Stimulated activated CD8-positive, alpha-beta memory T cell treated with anti-CD3 and anti-CD28 coated beads, Interleukin-4, amount 100 ng/mL, for 48 hours (primary cell): ENCODE measurements at places on chromosomes 12 and 14.

DNA sequence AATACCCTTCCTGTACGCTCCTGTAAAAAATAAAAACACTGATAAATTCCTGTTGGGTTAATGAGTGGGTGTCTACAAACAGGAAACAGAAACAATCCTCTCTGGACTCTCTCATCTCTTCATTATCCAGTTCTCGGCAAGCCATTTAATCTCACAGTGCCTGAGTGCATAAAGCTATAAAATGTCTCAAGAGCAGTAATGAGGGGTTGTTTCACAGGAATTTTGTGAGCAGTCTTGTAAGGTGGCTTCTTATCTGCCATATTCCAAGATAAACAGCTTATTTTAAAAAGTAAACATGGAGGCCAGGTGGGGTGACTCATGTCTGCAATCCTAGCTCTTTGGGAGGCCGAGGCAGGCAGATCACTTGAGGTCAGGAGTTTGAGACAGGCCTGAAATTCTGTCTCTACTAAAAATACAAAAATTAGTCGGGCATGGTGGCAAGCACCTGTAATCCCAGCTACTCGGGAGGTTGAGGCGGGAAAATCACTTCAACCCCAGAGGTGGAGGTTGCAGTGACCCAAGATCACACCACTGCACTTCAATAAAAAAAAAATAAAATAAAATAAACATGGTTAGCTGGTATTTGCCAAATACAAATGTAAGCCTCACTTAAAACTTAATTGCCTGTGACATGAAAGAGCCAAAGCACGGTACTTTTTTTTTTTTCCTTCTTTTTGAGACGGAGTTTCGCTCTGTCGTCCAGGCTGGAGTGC lies 54.0 kb downstream of the CLIP1 start:
- DNase-seq: no peak

- no peak for DNase-seq
These were observed 597.3 kb downstream of the NRXN3 start for GRCh38 chr14:78767436-78767835.

- no peak for DNase-seq
These were observed 159.9 kb upstream of the PARP11 start for GRCh38 chr12:4032924-4033615.

DNA sequence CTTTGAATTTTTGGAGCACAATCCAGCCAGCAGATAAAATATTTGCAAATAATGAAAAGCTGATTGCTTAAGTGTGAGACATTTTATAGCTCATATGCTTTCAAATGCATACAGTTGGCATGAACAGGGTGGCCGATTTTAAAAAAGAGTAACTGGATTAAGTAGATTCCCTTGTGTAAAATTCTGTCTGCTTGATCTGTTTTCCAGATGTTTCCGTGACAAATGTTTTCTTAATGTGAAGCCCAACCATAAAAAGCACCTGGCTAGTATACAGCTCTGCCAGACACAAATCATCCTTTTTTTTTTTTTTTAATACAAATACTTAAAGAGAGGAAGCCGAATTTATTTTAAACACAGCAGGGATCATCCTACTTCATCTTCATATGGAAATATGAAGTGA lies 440.7 kb downstream of the CCER1 start:
- DNase-seq: no peak

DNA sequence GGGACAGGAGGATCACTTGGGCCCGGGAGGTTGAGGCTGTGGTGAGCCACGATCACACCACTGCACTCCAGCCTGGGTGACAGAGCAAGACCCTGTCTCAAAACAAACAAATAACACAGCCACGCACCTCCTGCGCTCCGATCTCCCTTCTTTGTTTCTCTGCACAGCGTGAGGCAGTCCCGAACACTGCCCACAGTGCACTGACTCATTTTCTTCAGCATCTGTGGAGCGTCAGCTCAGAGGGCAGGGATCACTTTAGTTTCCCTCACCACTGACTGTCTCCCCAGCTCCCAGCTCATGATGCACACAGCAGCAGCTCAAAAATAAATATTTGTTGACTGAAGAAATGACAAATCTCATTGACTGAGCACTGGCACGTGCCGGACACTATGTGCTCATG lies 883 bp upstream of the MYL2 start:
- no peak for DNase-seq

- DNase-seq: no peak
These were observed 309.4 kb downstream of the KCNC2 start for GRCh38 chr12:74900232-74900631.

- DNase-seq: no peak
These were observed 260.3 kb downstream of the BCAT1 start for GRCh38 chr12:24688601-24689000.
